ENCODE measurements at places on chromosomes 3 and 15.
A peak's percentile ranks its signal among the peaks of the same experiment; 100 is the strongest.

DNA sequence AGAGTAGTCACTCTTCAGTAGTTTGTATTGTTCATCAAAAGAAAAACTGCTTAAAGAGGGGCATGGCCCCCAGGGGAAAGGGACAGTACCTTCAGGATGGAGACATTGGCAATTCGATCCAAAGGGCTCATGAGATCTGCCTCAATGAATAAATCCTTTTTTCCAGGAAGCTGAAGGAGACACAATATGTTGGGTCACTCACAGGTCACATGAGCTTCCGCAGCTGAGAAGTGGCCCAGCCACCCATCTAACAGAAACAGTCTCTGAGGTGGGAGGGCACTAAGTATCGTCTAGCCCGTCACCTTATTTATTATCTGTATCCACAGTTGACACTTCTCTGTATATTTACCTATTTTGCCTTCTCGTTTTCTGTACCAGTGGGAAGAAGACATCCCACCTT, 4.7 kb downstream of the VPS33B start:
- DNase-seq, result no peak

DNA sequence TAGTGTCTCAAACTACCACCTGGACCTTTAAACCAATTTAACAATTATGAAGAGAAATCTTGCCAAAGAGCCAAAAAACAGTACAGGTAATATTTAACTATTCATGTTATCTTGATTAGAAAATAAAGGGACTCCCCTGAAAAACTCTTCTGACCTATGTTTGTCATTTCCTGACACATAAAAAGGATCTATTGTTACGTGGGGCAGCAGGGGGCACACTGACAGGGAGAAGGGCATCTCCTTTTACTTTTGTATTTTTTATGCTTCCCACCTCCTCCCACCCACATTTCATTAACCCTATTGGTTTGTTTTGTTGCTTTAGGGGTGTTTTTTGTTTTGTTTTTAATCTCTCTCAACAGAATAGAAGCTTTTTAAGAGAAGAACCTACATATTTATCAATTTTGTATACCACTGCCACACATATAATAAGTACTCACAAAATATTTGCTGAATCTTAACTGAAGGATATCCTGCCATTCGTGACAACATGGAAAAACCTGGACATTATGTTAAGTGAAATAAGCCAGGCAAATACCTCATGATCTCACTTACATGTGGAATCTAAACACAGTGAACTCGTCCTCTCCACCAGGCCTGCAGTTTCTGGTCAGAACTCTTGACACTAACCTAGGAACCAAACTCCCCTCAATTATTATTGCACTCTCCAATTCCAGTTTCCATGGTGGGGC, 17.7 kb downstream of the STAG1 start:
- DNase-seq, result no peak

DNA sequence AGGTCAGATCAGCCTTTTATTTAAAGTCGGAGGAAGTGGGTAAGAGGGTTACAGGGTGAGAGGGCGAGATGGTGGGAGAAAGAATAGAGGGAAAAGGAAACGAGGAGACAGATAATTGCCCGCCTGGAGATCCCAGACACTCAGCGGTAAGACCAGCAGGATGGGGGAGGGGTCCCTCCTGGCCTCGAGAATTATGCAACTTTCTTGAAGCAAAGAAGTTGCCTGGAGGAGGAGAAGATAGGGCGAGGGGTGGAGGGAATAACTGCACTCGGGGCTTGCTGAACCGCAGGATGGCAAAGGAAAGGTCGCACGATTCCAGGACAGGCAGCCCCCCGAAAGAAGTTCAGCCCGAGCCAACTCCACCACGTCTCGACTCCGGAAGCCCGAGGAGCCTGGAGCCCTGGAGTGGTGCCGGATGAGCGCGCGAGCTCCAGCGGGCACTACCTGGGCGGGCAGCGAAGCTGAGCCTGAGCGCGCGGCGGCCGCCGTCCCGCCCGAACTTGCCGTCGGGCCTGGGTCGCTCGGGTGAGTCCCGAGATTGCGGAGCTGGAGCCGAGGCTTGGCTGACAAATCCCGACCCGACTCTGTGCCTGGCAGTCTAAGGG, 402 bp downstream of the WWTR1 start:
- peak; percentile 27 for DNase-seq

DNA sequence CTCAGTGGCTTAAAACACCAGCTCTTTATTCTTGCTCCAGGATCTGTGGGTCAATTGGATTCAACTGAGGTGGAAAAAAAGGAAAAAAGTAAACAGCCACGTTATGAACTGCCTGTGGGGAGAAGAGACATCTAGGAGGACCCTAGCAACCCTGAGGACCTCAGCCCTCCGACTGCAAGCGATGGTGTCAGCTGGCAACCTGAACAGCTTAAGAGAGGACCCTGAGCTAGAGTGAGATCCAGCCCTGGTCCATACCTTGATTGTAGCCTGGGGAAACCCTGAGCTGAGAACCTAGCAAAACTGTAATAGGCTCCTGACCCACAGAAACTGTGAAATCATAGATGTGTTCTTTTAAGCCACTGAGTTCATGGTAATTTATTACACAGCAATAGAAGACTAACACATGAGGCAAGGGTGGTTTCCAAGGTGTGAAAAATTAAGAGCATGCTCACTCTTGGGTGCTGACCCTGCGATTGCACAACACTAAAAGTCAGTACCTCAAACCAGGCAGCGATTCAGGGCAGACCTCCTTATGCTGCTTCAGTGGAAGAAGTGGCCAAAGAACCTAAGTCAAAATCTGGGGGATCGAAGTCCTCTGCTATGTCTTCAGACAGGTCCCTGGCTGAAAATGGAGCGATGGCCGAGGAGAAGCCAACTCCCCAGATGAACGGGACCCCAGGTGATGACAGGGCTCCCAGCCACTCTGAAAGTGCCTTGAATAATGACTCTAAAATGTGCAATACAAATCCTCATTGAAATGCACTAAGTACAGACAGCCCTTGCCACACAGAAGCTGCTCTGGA, 57.7 kb downstream of the GASK1A start:
- no peak for DNase-seq

GRCh38 chr15:50256188-50257041, 9.1 kb downstream of the HDC start:
- DNase-seq, result no peak

DNA sequence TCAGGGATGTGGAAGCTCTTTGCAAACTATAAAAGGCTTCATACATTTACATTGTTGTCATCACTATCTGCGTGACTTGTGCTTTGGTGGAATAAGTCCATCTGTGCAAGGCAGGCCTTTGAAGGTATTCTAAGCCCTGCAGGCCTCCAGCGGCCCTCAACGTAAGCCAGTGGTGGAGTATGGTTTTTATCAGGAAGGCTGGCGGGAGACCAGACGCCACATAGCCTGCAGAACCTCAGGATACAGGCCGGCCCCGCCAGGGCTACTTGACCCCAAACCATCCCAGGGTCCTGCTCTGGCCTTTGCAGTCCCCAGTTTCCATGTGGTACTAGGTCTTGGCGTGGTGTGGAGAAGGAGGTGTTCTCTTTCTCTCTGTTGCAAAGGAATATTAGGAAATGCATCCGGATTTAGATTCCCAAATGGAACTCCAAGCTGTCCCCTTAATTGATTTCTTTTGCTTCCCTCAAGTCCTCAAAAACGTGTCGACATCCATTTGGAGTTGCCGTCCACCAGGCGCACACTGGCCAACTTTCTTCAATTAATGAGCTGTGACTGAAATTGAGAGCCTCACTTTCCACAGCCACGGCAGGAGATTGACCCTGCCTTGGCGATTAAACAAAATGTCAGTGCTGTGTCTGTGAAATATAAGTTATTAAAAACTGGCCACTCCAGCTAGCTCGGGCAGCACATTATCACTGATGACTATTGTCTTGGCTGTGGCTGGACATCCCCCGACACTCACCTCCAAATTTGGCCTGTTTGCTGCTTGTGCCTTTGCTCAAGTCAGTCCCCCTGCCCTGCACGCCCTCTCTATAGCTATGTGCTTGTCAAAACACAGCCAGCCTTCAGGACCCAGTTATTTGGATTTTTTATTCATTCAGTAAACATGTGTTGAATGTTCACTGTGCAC, 239.8 kb upstream of the TLE3 start:
- no peak for DNase-seq

DNA sequence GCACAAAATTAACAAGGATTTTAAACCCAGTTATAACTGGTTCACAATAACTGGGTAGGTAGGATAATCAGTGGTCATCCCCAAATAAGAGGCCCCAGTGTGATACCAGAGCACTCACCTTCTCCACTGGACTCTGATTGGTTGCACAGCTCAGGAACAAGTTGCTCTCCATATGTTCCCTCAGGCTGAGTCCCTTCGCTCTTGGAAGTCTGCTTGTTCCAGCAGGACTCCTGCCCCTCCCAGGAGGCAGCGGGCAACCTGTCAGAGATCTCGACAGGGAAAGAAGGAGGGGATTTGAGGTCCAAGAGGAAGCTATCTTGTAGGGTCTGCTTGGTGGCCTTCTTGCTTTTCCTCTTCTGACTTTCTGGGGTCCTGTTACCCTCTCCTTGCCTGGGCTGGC, 51.6 kb upstream of the HEG1 start:
- DNase-seq, result no peak

Measured in 8988T (cell line).